ENCODE measurements at places on chromosomes 11 and 22.

DNA sequence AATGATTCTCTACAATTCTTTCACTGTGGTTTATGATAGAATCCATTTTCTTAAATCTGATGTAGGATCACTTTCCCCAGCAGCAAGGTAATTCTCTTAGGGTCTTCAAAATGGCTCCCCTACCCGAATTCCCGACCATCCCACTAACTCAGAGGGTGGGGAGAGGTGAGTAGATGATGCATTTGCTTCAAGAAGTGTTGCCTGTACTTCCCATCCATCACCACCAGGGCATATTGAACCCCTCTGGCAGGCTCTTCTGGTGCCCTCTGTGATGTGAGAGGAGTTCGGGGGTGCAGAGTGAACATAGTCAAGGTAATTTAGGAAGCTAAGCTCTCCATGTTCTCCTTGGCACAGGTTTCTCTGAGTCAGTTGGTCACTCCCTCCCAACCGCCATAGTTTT lies 52.3 kb downstream of the ZNRF3 start:
- no peak for DNase-seq

GRCh38 chr11:118202599-118203422 lies 22.0 kb downstream of the JAML start:
- no peak for DNase-seq

GRCh38 chr11:100592619-100593260 lies 94.3 kb upstream of the ARHGAP42 start:
- no peak for DNase-seq

DNA sequence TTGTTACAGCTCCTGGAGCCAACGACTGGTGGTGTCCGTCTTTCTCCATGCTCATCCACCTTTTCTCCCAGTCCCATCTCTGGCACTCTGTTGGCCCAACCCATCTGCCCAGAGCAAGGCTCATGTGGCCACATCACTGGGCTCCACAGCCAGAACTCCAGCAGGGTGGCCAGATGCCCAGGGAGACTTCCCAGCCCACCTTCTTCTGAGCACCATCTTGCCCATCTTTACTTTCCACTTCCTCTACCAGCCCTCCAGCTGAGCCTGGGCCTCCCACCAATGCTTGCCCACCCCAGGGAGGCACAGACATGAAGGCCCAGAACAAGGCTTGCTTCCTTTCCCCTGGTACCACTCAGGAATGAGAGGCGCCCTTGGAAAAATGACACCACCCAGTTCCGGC lies 116.8 kb downstream of the BUD13 start:
- DNase-seq, result no peak
